ENCODE measurements at places on chromosomes 12 and 14.

GRCh38 chr12:70822412-70822811 lies 98.1 kb downstream of the PTPRR start:
- no peak for DNase-seq

GRCh38 chr12:129145381-129145780 lies 292.1 kb downstream of the GLT1D1 start:
- DNase-seq: no peak

DNA sequence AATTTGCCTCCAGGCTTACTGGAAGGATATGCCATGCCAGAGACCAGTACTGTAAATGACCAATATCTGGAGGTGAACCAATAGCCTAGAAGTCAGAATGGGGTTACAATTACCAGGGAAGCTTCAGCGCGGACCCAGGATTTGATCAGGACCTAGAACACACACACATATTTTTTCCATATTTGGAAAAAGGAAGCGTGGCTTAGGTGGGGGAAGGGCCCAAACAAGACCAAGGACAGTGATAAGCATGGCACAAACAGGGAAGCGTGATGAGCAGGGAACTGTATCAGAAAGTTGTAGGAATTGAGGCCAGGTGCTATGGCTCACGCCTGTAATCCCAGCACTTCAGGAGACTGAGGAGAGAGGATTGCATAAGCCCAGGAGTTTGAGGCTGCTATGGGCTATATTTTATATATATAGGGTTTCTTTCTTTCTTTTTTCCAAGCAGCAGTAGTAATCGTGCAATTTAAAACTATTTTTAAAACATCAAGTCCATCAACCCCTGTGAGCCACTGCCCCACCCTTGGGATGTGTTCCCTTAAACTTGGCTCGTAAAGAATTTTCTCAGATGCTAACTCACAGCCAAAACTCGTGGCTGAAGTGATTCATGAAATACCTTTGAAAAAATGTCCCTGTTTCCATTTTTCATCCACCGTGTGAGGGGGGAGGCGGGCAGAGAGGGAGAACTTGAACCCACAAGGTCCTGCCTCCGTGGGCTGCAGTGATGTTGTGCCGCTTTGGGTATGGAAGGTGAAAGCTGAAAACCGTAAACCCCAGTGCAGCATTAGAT lies 16.7 kb downstream of the HRK start:
- DNase-seq: no peak

GRCh38 chr14:74356892-74357575 lies 8.8 kb downstream of the VRTN start:
- DNase-seq: no peak

DNA sequence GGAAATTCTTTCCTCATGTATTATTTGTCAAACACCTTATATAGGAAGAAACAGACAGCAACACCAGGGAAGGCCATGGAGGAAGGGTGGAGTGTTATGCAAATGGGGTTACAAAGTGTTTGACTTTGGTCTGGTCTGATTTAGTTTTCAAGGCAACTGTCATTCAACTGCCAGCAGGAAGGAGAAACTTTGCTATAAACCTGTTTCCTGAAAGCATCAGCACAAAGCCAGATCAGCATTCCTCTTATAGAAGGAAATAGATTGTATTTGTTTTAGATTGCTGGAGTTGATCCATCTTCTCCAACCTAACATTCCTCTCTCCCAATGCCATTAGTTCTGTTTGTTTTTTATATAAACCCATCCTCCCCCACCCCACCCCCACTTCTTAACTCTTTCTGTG lies 65.7 kb downstream of the STAB2 start:
- DNase-seq: no peak

DNA sequence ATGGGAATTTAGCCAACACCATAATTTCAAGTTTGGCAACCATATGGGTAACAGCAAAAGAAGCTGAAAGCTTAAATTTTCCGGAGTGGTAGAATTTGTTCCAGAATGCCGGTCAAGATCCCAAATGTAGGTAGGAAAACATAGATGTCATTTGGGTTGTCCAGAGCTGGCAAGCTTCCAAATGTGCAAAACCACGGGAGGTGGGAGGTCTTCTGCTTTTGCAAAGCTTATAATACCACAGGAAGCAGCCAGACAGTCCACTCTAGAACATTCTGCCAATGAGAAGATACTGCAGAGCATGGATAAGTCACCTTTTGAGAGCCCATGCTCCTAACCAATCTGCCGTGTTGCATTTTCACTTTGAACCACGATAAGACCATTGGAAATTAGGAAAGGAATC lies 26.4 kb upstream of the BATF start:
- no peak for DNase-seq

DNA sequence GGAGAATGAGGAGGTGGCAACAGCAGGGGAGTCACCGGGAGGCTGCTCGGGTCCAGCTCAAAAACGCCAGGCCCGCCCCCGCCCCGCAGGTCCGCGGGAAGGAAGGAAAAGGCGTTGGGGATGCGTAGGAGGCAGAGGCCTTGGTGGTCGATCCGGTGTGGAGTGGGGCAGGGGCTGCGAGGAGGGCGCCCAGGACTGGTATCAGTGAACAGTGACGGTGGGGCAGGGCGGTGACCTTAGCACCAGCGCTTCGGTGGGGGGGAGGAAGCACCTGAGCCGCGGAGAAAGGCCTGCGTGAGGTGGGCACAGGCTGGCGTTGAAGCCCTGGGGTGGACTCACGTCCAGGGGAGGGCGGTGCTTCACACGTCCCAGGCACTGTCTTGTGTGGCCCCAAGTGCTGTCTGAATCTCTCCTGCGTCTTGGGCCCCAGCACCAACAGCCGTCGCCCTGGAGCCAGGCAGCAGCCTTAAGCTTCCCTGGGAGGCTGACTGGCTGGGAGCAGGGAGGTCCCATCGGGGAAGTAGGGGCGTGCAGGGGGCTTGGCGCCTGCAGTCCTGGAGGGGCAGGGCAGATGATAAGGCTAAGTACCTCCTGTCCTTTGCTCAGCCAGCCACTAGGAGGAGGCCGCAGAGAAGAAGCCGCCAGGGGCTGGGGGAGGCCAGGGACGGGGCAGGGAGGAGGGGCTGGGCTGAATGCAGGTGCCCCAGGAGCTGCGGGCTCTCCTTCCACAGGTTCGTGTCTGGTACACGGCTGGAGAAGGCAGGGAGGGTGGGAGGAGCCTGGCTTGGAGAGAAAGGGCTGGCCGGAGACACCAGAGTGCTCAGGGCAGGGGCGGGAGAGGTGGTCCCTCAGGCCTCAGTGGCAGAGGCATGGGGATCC lies 26.5 kb downstream of the ZBTB42 start:
- no peak for DNase-seq

DNA sequence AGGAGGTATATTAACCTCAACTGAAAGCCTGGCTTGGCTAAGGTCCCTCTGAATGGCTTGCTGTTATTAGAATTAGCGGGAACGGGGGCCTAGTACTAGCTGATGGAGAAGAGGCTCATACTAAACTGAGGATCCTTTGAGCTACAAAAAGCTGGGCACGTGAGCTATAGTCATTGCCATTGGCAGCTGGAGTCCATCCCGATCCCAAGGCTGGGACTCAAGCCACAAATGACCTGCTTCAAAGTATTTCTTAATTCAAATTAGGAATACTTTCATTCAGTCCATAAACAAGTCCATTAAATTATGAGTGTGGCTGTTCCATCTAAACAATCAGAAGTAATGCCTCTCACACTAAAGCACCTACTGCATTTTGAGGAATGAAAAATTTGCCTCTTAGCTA lies 114.5 kb downstream of the DACT1 start:
- DNase-seq: no peak
